ENCODE measurements at places on chromosomes 3 and 15.
A peak's percentile ranks its signal among the peaks of the same experiment; 100 is the strongest.

- no peak overlapping the region for H3K4me3 ChIP-seq
- H3K4me1 ChIP-seq: peaks cover 19% of the 10 kb centered on the region
- H3K27me3 ChIP-seq: no peaks in the 10 kb centered on the region
- H3K36me3 ChIP-seq: peaks cover 4% of the 10 kb centered on the region
- H3K27ac ChIP-seq: no peak overlapping the region
Observed at GRCh38 chr3:15281817-15282216, 50.6 kb downstream of the SH3BP5 start.

DNA sequence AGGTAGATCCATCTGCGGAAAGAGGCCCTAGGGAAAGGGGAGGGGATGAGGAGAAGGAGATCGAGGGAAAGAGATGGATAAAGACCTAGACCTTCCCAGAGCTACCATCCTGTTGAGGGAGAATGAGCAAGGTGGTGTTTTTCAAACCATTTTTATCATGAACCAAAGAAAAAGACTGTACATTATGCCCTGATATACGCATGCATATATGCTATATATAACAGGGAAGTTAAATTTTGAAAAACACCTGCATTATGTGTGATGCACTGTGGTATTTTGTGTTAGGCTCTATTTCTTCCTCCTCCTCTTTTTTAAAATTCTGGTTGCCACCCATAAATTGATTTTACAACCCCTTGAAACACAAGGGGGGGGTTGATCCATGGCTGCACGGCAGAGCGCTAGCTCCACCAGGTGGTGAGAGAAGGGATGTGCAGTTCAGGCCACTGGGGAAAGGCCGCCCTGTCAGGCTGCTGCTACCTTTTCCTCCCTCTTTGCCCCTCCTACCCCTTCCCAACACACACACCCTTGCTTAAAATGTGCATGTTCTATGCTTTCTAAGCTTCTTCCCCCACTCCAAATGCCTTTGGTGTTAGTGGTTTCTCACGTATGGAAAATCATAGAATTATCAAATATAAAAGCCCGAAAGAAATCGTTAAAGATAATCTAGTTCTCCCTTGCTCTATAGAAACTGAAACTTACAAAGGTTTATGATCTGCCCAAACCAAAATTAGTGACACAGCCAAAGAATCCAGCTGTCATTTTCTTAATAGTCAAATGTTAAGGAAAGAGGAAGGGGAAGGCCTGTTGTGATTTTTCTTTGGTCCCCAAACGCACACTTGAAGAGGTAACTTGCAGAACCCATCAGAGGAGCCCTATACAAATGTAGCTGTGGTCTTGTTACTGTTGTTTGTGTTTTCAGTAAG is 262.0 kb upstream of the UMPS start:
- peak; percentile 6 for DNase-seq
- H3K4me1 ChIP-seq: no peaks in the 10 kb centered on the region
- no peak overlapping the region for H3K27ac ChIP-seq
- H3K4me3 ChIP-seq: no peak overlapping the region
- H3K27me3 ChIP-seq: peaks cover 11% of the 10 kb centered on the region

DNA sequence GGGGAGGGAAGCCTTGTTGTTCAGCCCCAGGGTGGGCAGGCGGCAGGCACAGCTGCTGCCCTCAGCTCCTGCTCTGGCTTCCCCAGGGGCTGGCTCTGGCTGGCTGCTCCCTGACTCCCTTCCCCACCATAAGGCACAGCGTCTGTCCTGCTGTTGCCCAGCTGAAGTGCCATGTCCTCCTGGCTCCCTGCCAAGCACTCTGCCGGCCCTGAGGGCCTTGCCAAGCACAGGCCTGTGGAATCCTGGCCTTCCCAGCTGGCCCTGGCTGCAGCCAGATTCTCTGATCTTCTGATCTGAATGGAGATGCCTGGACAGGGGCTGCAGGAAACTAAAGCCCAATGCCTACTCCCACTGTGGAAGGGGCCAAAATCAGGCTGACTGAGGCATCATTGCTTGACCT is 1.1 kb downstream of the IQCF6 start:
- peaks cover 15% of the 10 kb centered on the region for H3K27me3 ChIP-seq
- no peak overlapping the region for H3K27ac ChIP-seq
- no peak overlapping the region for H3K4me3 ChIP-seq
- no peak for DNase-seq
- H3K36me3 ChIP-seq: no peaks in the 10 kb centered on the region

DNA sequence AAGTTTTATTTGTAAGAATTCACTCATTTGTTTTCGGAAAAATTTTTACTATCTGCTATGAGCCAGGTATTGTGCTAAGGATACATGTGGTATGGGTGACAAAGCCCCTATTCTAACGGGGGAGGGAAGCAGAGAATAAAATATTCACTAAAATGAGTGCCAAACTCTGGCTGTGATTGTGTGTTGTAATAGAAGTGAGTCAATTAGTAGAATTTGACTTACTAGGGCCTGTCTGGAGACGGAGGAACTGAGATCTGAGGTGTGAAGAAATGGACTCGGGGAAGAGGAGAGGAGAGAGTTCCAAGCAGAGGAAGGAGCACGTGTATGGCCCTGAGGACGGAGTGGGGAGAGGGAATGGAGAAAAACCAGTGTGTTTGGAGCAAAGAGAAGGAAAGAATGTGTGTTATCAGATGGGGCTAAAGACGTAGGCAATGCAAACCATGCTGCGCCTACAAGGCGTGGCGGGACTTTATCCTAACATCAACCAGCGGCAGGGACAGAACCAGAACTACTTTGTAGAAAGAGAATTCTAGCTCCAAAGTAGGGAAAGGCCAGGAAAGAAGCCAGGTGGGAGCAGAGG is 89.1 kb downstream of the OSBPL10 start:
- H3K36me3 ChIP-seq: no peaks in the 10 kb centered on the region
- no peaks in the 10 kb centered on the region for H3K4me1 ChIP-seq
- H3K27me3 ChIP-seq: peaks cover 5% of the 10 kb centered on the region
- no peak overlapping the region for H3K27ac ChIP-seq
- DNase-seq: no peak

GRCh38 chr15:71256934-71257664 is 141.8 kb downstream of the THSD4 start:
- H3K4me3 ChIP-seq: no peak overlapping the region
- no peak for DNase-seq
- no peaks in the 10 kb centered on the region for H3K36me3 ChIP-seq
- H3K4me1 ChIP-seq: no peaks in the 10 kb centered on the region
- H3K27me3 ChIP-seq: peaks cover 2% of the 10 kb centered on the region

DNA sequence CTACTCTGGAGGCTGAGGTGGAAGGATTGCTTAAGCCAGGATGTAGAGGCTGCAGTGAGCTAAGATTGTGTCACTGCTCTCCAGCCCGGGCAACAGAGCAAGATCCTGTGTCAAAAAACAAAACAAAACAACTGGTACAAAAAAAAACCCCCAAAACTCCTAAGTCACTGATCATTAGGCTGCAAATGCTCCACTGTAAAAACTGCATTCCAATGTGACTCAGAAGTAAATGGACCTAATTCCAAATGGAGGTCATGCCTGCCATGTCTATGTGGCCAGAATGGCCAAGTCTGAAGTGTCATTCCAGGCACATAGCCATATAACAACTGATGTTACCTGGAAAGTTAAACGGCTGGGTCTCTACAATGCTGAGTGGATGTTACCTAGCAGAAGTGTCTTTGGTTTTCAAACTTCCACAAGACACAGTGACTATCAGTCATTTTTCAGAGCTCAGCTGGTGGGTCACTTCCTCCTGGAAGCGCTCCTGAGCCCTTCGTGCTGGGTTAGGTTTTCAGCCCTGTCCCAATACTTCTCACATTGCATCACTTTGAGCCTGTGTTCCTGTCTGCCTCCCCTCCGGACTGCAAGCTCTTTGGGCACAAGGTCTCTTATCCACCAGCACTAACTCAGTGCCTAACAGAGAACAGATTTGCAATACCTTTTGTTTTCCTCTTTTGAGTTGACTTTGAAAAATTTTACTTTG is 10.6 kb downstream of the FSTL1 start:
- no peak overlapping the region for H3K27ac ChIP-seq
- no peak for DNase-seq

GRCh38 chr3:108642526-108642925 is 53.0 kb downstream of the DZIP3 start:
- H3K4me1 ChIP-seq: no peaks in the 10 kb centered on the region
- no peak overlapping the region for H3K27ac ChIP-seq
- DNase-seq: no peak
- H3K4me3 ChIP-seq: no peak overlapping the region

DNA sequence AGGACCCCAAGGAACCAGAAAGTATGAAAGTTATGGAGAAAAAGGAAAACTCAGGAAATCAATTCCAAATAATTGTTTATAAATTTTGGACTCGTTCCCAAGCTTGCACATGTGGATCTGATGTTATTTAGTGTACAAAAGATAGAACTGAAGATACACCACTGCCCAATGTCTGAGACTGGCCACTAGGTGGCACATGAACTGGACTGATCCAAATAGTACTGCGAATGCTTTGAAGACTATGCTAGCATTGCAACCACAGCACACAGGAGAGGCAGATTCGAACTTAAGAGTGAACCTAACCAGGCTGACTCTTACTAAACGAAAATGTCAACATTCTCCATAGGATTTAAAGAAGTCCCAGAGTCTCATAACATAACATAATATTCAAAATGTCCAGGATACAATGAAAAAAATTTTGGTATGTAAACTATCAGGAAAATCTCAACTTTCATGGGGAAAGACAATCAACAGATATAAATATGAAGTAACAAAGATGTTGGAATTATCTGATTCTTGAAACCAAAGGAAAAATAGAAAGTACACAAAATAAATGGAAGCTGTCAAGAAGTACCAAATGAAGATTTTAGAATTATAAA is 596.7 kb downstream of the FGF12 start:
- H3K36me3 ChIP-seq: no peaks in the 10 kb centered on the region
- no peaks in the 10 kb centered on the region for H3K27me3 ChIP-seq
- H3K4me1 ChIP-seq: no peaks in the 10 kb centered on the region

DNA sequence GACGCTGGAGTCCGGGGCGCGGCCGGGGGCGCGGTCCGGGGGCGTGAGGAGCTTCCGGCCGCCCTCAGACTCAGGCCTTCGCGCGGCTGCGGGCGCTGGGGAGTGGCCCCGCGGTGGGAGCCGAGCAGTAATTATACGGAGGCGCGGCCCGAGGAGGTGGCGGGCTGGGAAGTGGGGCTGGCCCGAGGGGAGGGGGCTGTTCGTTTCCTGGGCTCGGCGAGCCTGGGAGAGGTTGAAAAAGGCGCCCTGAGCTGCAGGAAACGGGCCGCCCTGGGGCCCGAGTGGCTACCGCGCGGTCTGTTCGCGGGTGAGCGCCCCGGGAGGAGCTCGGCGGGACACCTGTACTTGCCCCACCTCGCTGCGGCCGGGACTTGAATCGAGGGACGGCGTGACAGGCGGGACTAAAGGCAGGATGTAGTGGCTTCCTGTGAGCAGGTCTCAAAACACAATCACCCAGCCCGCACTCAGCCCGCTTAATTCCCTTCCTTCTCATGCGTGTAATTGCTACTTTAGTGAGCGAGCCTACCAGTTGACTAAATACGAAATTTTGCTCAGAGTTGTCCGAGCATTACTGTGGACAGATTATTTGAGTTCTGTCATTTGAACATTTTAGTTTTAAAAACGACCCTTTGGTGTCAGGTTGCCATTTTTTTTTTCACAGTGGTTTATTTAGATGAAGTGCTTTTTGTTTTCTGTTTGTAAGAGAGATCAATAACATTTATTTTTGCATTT is 860 bp downstream of the RASA2 start:
- peaks cover 63% of the 10 kb centered on the region for H3K4me1 ChIP-seq
- H3K4me3 ChIP-seq: peak overlapping the region; percentile 93
- H3K27ac ChIP-seq: peak overlapping the region; percentile 96
- H3K36me3 ChIP-seq: peaks cover 30% of the 10 kb centered on the region
- DNase-seq: peak; percentile 84

DNA sequence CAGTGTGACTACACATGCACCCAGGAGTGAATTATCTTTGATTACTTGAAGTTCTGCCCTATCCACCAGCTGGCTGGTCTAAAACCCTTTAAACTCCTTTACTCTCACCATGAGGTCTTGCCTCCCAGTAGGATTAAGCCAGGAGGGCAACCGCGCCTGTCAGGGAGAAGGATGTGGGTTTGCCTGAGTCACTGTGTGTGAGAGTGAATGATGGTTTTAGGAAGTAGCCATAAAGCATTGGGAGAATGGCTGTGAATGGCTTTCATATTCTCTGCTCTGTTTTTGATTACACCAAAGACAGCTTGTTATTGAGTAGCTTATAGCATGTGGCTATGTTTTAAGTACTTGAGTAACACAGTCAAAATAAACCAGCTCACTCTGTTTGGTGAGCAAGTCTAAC is 637.7 kb upstream of the TBL1XR1 start:
- H3K36me3 ChIP-seq: no peaks in the 10 kb centered on the region
- H3K27me3 ChIP-seq: no peaks in the 10 kb centered on the region
- no peak for DNase-seq
- H3K4me3 ChIP-seq: no peak overlapping the region

DNA sequence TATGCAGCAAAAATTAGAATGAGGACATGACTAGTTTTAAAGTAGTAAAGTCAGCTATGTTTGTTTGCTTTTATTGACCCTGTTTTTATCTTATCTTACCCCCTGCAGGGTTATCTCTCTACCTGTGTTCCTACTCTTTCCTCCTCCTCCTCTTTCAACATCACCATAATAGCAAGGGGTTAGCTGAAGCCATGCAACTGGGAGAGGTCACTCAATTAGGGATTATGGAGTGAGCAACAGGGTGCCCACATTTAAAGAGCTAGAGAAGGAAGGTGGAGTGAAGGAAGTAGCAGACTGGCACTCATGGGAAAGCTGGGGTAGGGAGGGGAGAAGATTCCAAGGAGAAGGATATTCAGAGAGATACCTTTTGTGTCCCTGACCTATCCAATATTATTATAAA is 125.9 kb downstream of the LRTM1 start:
- no peaks in the 10 kb centered on the region for H3K36me3 ChIP-seq
- H3K27ac ChIP-seq: no peak overlapping the region
- DNase-seq: no peak
- no peaks in the 10 kb centered on the region for H3K27me3 ChIP-seq

- H3K27me3 ChIP-seq: no peaks in the 10 kb centered on the region
- H3K27ac ChIP-seq: no peak overlapping the region
- no peaks in the 10 kb centered on the region for H3K4me1 ChIP-seq
- H3K4me3 ChIP-seq: no peak overlapping the region
- no peak for DNase-seq
- no peaks in the 10 kb centered on the region for H3K36me3 ChIP-seq
Observed at GRCh38 chr3:11705049-11705448, 61.3 kb upstream of the VGLL4 start.

GRCh38 chr15:85374831-85375230 is 5.6 kb upstream of the AKAP13 start:
- DNase-seq: no peak
- no peak overlapping the region for H3K4me3 ChIP-seq
- H3K27ac ChIP-seq: no peak overlapping the region
- peaks cover 6% of the 10 kb centered on the region for H3K36me3 ChIP-seq

GRCh38 chr3:138451595-138452162 is 17.3 kb downstream of the ESYT3 start:
- H3K4me1 ChIP-seq: peaks cover 9% of the 10 kb centered on the region
- no peak for DNase-seq
- H3K27ac ChIP-seq: no peak overlapping the region
- H3K27me3 ChIP-seq: peaks cover 2% of the 10 kb centered on the region

GRCh38 chr3:18151199-18151598 is 273.9 kb downstream of the SATB1 start:
- H3K4me1 ChIP-seq: no peaks in the 10 kb centered on the region
- DNase-seq: no peak
- H3K36me3 ChIP-seq: no peaks in the 10 kb centered on the region
- no peak overlapping the region for H3K27ac ChIP-seq

- peaks cover 4% of the 10 kb centered on the region for H3K4me1 ChIP-seq
- no peak for DNase-seq
- H3K36me3 ChIP-seq: no peaks in the 10 kb centered on the region
- H3K4me3 ChIP-seq: no peak overlapping the region
- no peak overlapping the region for H3K27ac ChIP-seq
- peaks cover 12% of the 10 kb centered on the region for H3K27me3 ChIP-seq
Observed at GRCh38 chr15:86229306-86229705, 149.6 kb downstream of the AGBL1 start.
